ENCODE measurements at places on chromosomes 16 and 17.
A peak's percentile ranks its signal among the peaks of the same experiment; 100 is the strongest.

DNA sequence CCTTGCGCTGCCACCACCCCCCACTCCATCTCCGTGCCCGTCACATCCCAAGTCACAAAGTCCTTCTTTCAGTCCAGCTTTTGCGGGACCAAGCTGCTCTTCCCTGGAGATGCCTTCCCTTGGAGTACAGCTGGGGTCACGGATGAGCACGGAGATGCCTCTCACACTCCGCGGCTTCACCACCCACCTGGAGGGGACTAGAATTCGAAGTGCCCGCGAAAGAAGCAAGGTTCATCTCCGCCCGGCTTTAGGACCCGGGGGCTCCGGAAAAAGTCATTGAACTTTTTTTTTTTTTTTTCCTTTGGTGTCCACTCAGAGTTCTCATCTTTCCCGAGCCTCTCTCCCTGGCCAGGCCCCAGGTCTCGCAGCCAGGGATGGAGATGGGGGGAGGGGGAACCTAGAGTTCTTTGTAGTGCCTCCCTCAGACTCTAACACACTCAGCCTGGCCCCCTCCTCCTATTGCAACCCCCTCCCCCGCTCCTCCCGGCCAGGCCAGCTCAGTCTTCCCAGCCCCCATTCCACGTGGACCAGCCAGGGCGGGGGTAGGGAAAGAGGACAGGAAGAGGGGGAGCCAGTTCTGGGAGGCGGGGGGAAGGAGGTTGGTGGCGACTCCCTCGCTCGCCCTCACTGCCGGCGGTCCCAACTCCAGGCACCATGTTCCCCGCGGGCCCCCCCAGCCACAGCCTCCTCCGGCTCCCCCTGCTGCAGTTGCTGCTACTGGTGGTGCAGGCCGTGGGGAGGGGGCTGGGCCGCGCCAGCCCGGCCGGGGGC, at the start of gene FKBP10:
FKBP10 (plus strand) TSS at position 624 of the 771 bp plus-strand sequence; CDS start at position 655, 31 bp downstream.
- peak; percentile 42 for DNase-seq

GRCh38 chr17:11625878-11626277, 27.6 kb downstream of the DNAH9 start:
- no peak for DNase-seq

- DNase-seq: no peak
Measured at GRCh38 chr17:57375040-57375769, 118.9 kb downstream of the MSI2 start.

DNA sequence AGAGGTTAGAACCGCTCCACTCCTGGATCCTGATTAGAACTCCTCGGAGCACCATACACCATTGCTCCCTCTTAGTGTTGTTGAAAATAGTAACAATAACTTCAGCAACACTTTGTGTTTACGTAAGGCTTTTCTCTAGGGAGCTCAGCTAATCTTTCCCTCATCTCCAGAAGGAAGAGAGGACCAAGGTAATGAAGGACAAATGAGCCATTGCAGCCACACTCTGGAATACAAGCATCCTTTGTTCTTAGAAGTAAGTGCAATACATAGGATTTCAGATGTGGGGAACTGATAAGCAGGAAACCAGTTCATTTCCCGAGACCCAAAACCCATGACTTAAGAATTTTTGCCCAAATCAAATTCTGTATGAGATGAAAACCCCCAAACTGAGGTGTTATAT, 22.9 kb upstream of the ZNF652 start:
- DNase-seq: no peak

GRCh38 chr17:27559506-27560481, 71.2 kb upstream of the LGALS9 start:
- DNase-seq: no peak

DNA sequence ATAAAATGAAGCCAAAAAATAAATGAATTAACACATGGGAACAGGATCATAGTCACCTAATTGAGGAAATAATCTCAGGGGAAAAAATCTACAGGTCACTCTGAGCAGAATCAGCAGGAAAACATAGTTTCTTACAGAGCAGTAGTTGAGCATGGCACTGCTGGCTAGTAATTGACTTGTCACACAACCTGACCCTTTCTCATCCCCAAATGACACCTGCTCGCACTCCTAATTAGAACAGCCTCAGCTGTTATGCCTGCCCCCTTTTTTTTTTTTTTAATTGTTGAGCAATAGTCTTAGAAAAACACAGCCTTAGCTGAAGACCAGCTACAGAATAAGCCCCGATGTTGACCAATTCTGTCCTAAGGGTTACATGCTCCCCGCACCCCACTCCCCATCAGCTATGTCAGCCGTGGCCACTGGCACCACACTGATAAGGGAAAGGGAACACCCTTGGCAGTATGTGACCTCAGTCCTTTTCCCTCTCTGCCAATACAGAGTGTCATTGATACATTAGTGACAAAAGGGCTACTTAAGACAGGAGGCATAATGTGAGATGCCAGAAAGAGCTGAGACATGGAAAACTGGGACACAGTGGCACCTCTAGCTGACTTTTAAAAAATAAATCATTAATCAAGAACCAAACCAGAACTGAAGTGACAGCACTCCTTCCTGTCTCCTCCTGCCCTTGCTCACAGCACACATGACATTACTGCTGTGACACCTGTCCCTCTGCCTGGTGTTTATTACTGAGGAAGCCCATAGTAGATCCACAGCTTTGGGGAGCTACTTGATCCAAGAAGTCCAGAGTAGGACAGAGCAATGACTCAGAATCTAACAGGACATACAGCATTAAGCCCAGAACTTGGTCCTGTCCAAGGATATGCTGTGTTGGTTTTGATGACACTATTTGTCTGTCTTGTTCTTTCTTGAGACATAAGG, 41.7 kb downstream of the WDR59 start:
- no peak for DNase-seq
